ENCODE measurements at places on chromosomes 6 and 20.

DNA sequence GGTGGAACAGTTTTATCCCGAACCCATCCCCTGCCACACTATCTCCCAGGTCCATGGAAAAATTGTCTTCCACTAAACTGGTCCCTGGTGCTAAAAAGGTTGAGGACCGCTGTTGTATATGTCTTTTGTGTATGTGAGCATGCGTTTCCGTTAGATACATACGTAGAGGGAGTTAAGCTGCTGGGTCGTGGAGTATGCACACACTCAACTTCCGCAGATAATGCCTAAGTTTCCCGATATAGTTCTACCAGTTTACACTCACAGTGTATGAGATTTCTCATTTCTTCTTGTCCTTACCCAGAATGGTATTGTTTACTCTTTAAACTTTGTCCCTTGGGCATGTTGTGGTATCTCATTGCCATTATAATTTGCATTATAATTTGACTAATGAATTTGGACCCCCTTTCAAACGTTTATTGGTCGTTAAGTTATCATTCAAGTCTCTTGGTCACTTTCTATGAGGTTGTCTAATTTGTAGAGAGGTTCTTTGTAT lies 50.5 kb upstream of the SCAF8 start:
- DNase-seq = no peak

- no peak for DNase-seq
Measured at GRCh38 chr6:17714879-17715851, 8.4 kb upstream of the NUP153 start.

DNA sequence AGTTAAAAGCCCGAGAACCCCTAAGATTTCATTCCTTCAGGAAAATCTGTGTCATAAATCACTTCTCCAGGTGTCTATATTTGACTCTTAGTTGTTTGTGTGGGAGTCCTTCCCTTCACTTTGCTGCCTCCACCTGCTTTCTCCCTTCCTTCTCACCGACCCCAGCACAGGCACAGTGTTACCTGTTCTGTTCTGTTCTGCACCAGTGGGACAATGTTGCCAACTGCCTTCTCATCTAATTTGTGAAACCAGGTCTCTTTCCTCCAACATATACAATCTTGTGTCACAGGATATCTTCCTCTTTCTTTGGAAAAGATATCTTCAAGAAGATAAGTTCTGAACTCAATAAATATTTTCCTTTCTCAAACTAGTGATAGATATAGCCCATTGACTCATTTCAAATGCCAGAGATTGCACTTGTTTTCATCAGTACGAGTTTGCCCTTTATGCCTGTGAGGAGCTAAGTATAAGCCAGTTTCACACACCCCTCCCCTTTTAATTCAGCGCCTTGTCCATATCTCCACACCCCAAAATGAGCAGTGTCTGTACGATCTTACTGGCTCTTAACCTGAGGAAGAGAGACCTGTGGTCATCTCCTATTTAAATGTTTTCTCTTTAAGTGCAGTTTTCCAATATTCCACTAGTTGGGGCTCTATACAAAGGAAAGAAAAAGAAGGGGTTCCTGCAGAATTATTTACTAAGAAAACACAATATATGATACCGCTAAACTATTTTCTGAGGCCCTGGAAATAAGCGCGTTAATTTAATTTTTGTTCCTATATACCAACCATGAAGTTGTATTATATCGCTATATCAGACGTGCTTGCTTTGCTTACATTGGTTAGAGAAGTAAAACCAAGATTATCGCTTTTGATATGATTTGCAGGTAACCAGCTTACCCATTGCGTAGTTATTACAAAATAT lies 81.6 kb upstream of the PREP start:
- DNase-seq = peak; percentile 55

DNA sequence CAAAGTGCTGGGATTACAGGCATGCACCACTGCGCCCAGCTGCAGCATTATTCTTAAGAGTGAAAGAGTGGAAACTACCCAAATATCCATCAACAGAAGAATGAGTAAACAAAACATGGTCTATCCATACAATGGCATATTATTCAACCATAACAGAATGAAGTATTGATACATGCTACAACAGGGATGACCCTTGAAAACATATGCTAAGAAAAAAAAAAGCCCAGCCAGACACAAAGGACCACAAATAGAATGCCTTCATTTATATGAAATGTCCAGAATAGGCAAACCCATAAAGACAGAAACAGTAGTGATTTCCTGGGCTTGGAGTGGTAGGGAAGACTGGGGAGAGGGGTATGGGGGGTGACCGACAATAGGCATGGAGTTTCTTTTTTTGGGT lies 7.1 kb downstream of the TUBB2B start:
- DNase-seq = no peak

DNA sequence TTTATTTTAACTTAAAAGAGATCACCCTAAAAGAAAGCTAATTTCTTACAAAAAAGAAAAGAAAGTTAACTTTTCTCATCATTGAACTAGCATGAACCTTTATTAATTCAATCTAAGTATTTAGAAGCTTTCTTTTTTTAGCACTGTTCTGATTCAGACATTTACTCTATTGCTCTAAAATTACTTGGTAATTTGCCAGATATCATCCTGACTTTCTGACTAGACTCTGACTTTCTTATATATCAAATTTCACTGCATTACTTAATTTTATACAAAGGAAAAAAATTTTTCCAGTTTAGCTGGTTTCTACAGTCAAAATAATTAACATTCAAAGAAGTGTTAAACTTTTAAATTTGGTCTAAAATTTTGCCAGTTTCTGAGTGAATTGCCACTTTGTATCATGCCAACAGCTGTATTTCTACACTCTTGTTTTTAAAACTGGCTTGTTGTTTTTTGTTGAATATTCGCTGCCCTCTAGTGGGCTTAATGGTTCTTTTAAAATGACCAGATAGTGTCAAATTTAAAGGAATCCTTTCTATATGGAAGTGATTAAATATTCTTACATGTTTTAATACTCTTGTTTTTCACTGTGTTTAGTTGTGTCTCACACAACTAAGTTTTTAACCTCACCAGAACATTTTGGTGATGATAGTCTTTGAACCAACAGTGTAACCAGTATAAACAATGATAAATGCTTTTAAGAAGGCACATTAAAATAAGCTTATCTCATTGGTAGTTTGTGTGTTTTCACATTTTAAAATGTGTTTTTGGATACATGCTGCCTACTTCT lies 102.0 kb downstream of the POPDC3 start:
- DNase-seq = no peak

GRCh38 chr20:34210271-34210670 lies 31.0 kb upstream of the ASIP start:
- DNase-seq = no peak

DNA sequence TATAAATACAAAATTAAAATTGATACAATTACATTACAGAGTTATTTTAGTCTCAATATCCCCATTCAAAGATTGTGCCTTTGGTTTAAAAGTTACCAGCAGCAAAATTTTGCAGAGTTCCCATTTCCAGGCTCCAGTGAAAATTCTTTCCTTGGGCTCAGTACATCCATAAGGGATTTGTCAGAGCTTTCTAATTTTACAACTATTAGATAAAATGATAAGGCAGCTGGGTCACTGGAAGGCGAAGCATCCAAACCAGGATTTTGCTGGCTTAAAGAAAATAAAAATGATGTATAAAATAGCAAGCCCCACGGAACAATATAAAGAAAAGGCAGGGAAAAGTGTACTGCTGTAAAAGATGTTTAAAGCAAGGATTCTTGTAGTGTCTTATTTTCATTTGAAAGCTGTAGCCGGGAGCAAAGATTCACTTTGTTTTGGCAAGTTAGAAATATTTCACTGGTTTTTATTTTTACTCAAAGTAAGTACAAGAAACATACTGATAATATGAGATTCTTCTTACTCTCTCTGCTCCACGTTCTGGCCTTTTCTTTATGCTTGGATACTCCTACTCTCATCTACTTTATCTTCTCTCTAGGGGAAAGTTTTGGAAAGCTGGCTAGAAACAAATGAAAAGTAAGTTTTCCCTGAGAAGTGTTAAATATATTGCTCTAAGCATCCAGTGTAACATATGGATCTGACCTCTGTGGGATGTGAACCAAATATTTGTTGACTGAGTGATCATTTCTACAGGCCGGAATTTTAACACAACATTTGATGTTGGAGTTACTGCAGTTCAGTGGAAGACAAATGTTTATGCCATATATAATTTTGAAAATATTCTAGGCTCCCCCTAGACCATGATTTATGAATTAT lies 488.4 kb downstream of the PHF3 start:
- no peak for DNase-seq

DNA sequence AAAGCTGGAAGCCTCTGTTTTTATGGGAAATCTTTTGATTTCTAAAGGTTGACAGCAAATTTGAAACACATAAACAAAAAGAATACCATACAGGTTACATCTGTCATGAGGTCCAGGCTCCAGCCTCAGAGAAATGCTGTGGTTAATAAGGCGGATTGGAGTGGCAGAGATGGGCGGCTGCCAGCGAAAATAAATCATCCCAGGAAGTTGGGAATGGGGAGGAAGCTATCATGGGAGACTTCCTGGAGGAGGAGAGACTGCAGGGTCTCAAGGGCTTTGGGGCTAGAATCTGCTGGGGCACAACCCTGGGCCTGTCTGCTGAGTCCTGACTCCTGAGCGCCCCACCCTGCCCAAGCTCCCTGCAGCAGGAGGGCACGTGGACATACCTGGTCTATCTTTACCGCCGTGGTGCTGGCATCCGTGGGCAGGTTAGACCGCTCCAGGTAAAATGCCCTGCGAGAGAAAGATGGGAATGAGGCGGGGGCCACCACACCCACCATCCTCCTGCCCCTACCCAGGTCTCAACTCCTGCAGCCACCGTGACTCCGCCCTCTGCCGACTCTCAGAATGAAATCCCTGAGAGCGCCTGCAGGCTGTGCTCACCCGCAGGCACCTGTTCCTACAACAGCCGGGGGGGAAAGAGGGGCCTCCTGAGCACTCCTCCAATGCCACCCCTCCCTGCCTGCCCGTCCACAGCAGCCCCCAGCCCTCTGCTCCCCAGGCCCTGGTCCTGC lies 197.3 kb downstream of the PREX1 start:
- DNase-seq = no peak

- DNase-seq = no peak
Measured at GRCh38 chr6:47152666-47153403, 110.7 kb upstream of the ADGRF1 start.

- DNase-seq = no peak
Measured at GRCh38 chr6:95723638-95724037, 146.3 kb downstream of the MANEA start.

DNA sequence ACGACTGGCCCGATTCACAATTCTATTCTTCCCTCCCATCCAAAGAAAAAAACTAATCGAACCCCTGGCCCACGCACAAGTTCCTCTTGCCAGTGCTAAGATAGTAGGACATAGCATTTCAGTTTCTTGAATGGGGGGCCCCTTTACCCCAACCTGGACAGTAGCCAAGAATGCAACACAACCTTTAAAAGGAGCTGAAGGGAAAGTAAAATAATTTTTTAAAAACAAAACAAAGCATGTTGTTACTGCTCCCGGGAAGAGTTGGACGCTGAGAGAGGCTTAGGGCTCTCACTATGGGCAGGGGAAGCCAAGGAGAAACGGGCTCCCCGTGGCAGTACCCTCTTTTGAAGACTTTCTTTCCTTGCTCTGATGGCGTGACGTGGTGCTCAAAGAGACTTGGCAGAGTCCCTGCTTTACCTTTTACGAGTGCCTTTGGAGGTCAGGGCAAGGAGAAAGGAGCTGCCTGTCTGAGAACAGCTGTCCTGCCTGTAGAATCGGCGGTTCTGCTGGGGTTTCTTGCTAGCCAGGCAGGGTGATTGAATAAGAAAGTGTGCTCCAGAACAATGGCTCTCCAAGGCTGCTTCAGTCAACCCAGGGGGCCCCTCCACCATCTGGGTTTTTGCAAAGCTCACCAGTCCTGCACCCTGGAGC lies 5.8 kb downstream of the TFAP2C start:
- no peak for DNase-seq

GRCh38 chr6:38599966-38600550 lies 39.7 kb downstream of the BTBD9 start:
- no peak for DNase-seq
